Peyer's patch (tissue), 4 donors: ENCODE measurements at places on chromosomes 3 and 15. TPM values are rescaled to one million over a fixed set of nuclear protein-coding genes. Genes with fewer than 3 reads are reported as not detected.

Gene DNAH12
- not detected for total RNA-seq

Gene IL12A
- not detected for total RNA-seq

Gene ZPLD1
- not detected for total RNA-seq

Gene ANKDD1A
- total RNA-seq = 6.4 TPM

Gene TGM5
- total RNA-seq = not detected

Gene SH3GL3
- not detected for total RNA-seq
